ENCODE measurements at places on chromosomes 6 and 20.

DNA sequence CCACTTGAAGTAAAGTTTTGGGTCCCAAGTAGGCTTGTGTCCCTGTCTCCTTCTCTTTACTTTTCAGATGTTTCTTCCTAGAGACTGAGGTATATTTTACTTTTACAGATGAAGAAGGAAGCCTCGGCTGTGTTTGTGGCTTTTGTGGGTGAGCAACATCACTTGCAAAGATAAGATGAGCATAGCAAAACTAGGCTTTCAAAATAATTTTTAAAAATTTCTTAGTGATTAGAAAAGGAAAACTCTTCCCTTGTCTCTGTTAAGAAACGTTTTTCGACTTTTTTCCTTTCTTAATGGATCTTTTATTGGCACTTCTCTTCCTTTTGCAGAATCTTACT, 7.6 kb downstream of the PTPN1 start:
- DNase-seq: no peak

- DNase-seq: no peak
Observed at GRCh38 chr20:5316188-5317158, at the start of gene PROKR2. Gene PROKR2, minus strand, starts transcription at chr20:5316954. Its CDS starts 2,585 bp downstream, at chr20:5314369.

DNA sequence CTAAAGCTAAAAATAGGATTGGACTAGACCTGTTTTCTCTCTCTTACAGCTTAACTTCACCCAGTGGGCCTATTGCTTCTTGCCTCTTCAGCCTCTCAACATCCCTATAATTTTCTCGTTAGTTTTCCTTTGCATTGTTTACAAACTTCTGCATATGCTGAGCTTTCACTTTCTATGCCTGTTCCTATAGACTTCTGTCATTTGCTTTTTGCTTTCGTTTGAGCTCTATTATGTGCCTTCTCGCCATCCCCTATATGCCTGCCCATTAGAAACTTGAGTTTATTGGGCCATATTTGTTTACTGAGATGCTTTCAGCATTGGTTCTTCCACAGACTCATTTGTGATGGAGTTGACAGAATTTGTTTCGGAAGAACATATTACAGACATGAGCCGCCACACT, 40.9 kb downstream of the NCOA7 start:
- DNase-seq: no peak

- DNase-seq: no peak
Observed at GRCh38 chr6:93323630-93324029, 95.7 kb downstream of the EPHA7 start.

GRCh38 chr6:65776332-65776731, 69.3 kb upstream of the EYS start:
- no peak for DNase-seq

DNA sequence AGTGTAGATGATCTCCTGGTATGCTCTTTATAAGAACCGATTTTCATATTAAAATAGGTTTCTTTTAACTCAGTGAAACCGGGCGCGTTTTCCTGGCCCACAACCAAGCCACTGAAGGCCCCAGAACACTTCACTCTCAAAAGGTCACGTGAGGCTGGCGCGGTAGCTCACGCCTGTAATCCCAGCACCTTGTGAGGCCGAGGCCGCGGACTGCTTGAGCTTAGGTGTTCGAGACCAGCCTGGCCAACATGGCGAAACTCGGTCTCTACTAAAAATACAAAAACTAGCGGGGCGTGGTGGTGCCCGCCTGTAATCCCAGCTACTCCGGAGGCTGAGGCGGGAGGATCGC, 402 bp upstream of the TAF8 start:
- no peak for DNase-seq

DNA sequence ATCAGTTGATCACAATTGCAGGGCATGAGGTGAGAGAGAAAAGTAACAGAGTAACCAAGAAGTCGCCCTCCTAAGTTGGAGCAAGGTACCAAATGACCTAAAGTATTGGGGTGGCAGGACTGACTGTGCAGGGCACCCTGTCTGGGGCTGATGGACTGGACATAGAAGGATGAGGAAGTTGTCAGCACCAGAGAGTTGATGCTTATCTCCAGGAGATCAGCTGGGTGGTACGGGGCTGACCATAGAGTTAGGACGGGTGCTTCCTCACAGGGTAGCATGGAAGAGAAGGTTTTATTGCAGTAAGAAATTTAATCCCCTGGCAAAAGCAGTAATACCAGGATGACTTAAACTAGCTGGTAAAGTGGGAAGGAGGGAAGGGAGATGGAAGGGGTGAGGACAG, 66.7 kb downstream of the TMEM170B start:
- DNase-seq: no peak

DNA sequence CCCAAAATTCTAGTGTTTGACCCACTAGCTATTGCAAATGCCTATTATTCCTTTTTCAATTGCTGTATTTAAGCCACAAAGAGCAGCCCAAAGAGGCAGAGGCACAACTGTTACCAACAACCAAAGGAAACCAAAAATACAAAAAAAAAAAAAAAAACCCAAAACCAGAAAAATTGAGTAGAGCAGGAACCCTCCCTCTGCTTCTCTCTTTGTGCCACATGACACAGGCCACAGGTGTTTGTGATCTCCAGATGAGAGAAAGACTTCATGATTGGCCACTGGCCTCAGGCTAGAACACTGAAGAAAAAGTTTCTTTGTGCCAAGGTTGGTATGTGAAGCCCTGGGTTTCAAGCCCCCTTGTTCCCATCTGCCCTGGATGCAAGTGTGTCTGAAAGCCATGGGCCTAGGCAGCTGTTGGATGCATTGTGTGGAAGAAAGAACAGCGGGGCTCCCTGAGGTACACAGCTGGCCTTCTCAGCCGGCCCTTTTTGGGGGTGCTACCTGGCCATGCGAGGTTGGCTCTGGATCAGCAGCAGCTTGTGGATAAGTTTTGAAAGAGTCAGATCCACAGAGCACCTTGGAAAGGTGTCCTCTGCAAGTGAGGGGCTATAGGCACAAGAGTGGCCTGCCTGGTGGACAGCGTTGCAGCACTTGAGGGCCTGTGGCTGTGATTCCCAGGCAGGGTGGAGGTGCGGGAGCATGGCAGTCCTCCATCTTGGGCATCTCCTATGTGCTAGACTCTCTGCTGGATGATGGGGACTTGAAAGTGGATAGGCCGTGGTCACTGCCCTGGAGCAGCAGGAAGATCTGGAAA, 204.5 kb downstream of the ZDHHC14 start:
- no peak for DNase-seq

DNA sequence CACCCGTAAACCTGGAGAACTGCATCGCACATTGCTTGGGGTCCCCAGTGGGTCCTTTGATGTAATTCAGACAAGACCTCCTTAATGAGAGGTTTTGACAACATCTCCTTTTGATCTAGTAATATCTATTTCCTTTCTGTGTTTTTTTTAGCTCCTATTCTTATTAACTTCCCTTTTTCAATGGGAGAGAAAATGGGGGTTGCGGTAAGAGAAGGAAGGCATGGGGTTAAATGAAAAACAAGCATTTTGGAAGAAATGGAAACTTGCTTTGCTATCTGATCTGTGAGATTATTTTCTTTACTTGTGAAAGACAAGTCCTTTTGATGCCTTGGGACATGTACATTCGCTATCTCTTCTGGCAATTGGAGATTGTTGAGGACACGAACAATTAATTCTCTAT, 418.6 kb upstream of the MAN1A1 start:
- no peak for DNase-seq

- DNase-seq: no peak
Observed at GRCh38 chr20:6818033-6818808, 50.7 kb downstream of the BMP2 start.

DNA sequence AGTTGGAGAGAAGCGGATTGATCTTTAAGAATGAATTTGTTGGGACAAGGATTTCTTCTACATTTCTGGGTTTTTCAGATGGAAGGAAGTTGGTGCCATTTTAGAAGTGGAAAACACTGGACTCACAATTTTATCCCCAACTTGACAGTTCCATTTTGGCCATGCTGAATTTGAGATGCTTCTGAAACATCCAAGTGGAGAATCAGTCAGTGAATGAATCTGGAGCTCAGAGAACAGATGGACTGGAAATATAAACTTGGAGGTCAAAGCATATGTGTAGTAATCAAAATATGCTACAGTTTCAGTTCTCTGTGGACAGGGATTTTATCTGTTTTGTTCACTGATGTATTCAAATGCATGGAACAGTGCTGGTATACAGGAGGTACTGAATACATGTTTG, 89.9 kb downstream of the KCNQ5 start:
- no peak for DNase-seq

DNA sequence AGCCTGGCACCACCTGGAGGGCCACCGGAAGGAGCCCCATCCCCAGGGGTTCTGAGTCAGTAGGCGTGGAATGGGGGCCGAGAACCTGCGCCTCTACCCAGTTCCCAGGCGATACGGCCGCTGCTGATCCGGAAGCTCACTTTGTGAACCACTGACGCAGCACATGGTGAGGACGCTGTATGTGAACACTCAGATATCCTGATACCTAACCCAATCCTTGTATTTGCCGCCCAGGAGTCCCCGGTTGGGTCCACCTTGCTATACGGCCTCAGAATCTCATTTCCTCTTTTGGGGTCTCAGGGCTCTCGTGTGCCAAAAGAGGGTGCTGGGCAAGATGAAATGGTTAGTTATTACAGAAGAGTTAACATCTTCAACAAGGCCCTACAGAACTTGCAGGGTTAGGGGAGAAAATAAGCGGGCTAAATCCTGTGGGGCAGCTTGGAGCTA, 604 bp upstream of the RAB5IF start:
- DNase-seq: peak; percentile 48

DNA sequence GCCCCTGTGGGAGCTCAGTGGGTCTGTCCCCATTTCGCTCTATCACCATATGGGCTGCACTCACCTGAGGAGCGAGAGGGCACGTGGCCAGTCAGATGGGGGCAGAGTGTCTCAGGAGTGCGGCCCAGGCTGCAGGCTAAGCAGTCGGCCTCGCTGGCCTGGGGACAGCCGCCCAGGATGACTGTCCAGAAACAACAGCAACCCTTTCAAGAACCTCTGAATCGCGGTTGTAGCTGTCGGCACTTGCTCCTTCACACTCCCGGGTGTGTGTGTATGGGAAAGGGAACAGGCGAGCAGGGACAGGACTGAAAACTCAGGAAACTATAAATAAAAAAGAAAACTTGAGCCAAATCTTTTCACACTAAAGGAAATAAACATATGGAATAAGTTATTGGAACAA, 63.1 kb downstream of the TFAP2A start:
- DNase-seq: peak; percentile 67

- no peak for DNase-seq
Observed at GRCh38 chr20:48845721-48846306, 18.0 kb upstream of the PREX1 start.

GRCh38 chr6:13089296-13089994, 238.9 kb downstream of the TBC1D7 start:
- DNase-seq: no peak

- no peak for DNase-seq
Observed at GRCh38 chr6:144155529-144155928, 5.2 kb downstream of the STX11 start.

GRCh38 chr6:3366596-3367413, 90.0 kb downstream of the SLC22A23 start:
- DNase-seq: no peak

GRCh38 chr6:124066946-124067552, 263.4 kb downstream of the NKAIN2 start:
- no peak for DNase-seq

GRCh38 chr6:109998159-109998785, 20.2 kb downstream of the GPR6 start:
- DNase-seq: no peak

DNA sequence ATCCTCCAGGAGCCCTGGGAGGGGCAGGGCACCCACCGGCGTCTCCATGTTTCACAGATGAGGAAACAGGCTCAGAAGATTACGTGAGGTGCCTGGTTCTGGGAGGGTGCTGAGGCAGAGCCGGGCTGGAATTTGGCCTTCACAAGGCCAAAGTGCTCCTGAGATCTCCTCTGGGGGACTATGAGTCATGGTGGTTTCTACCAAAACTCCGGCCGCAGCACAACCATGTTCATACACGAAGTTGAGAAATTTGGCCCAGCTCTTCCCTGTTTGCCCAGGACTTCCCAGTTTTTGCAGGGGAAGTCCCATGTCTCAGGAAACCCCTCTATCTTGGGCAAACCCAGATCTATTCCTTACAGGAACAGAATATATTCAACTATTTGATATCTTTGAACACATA, 172.9 kb upstream of the CDYL start:
- no peak for DNase-seq
